Left forelimb (tissue), 1 donor: ENCODE measurements at places on chromosomes 6 and 20.

GRCh38 chr6:164290101-164290500, 875.6 kb downstream of the QKI start:
- DNase-seq, result no peak

DNA sequence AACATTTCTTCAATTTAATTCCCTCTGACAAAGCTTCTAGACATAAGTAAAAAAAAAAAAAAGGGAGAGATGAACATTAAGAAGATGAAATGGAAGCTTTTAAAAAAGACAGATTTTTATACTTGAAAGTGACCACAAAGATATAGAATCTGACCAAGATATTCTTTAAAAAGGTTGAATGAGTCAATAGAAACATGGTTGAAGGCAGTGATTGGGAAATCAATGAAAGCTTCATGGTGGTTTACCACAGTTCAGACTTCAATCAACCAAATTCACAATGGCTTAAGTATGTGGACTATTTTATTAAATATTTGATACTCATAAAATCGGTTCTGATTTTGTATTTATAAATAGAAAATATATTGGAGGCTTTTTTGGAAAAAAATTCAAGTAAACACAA, 248.4 kb upstream of the HSF2 start:
- no peak for DNase-seq

DNA sequence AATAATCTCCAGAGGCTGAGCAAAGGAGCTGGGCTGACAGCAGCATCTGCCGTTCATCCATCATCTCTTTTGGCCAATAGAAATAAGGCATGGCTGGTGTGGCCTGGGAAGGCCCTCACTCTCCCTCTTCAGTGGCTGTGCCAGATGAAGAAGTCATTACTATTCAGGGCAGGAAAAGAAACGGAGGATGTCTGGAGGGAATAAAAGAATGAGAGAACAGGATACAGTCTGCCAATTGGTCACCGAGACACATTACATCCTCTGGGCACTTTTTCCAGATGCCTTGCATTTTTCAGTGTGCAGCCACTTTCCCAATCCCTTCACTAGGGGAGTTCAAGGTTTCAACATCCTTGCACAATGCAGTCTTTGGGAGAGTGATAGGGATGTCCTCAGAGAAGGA, 32.2 kb upstream of the VGLL2 start:
- DNase-seq, result no peak

GRCh38 chr6:125611573-125612344, 137.7 kb upstream of the HEY2 start:
- DNase-seq, result peak; percentile 69

GRCh38 chr20:64093013-64093503, 8.9 kb upstream of the LKAAEAR1 start:
- DNase-seq, result no peak

DNA sequence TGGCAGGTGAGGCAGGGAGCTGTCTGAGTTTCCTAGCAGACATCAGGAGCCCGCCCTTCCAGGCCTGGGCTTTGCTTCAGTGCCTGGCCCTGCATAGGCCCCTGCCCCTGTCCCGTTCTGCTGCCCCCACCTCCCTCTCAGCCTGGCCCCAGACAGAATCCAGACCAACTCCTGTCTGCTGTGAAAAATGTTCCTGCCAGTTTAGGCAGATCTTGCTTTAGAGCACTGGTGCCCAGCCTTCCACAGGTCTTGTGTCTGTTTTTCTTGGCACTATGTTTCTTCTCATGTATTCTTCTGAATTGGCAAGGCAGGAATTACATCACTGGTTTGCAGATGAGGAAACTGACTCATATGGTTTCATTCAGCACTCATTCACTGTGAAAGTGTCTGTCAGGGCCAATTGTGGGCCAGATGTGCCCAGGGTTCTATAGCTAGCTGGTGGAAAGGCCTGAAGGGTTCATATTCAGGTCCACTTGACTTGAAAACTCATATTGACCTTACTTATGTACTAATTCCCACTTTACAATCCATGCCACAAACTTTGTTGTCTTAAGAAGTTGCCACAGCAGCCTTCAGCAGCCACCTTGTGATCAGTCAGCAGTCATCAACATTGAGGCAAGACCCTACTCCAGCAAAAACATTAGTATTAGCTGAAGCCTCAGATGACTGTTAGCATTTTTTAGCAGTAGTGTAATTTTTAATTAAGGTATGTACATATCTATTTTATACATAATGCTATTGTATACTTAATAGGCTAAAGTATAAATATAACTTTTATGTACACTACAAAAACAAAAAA, 40.5 kb downstream of the HLA-F start:
- DNase-seq, result no peak

GRCh38 chr6:7343546-7344475, 30.8 kb upstream of the SSR1 start:
- no peak for DNase-seq

DNA sequence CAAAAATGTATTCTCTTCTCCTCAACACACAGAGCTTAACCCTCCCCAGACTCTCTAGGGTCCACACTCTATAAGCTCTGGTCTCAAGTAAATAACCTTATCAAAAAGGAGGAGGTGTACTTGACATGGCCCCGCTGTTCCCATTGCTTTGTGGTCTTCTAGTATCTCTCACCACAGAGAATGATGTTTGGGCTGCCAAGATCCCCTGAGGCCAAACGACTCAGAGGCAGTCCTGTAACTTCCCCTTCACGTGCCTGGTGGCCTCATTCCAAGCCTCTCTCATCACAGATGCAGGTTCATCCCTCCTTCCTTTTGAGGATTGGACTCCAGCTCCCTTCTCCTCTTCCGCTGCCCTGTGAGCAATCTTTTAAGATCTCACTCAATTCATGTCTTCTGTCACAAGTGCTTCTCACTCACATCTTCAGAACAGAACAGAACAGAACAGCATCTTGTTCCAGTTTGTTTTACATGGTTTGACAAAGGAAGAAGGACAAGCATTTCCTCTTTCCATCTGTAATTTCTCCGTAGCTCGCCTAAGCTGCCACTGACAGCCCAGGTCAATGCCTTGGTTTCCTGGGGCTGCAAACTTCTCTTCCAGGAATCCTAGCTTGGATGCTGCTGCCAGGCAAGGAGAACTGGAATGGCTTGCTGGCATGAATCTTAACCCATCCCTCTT, 541.5 kb downstream of the CD83 start:
- no peak for DNase-seq

GRCh38 chr20:6026051-6026450, 27.8 kb downstream of the LRRN4 start:
- no peak for DNase-seq

DNA sequence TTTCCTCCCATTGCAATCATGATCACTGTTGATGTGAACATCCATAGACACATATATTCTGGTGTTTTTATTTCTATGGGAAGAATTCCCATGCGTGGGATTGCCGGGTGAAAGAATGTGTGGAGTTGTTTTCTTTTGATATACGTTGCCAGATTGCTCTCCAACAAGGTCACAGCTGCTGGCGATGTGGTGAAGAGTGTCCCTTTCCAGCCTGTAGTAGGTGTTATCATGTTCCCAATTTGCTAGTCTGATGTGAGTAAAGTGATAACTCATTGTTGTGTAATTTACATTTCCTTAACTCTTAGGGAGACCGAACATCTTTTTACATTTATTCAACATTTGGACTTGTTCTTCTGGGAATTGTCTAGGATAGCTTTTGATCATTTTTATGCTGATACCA, 14.5 kb upstream of the ELMO2 start:
- no peak for DNase-seq
